ENCODE measurements at places on chromosomes 4 and X.

DNA sequence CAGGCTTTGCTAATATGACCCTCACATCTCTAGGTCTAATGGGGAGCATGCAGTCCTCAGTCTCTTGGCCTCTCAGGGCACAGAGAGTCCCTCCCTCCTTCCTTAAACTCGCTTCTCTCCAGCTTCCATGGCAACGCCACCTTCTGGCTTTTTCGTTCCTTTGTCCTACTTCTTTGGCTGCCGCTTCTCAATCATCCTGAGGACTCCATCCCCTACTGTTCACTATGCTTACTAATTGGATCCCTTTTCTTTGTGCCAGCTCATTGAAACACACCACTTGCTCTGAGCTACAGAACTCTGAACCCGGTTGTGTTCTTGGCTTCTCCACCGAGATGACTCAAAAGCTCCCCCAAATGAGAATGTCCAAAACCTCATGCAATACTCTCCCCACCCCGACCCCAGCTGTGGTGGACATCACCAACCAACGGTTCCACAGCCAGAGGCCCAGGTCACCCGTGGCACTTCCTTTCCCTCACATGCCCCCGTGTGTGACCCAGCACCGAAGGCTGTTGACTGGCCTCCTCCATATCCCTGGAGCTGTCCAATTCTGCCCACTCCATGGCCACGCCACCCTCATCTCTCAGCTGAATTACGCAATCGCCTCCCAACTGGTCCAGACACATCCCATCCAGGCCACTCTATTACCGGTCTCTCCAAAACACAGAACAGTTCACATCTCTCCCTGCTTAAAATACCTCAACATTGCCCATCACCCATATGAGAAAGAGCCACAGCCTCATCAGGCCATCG, 34.7 kb downstream of the CRMP1 start:
- DNase-seq: no peak

- DNase-seq: no peak
These were observed 61.2 kb downstream of the NDNF start for GRCh38 chr4:121011138-121011537.

- DNase-seq: no peak
These were observed 2.3 kb upstream of the HPRT1 start for GRCh38 chrX:134457708-134458107.

DNA sequence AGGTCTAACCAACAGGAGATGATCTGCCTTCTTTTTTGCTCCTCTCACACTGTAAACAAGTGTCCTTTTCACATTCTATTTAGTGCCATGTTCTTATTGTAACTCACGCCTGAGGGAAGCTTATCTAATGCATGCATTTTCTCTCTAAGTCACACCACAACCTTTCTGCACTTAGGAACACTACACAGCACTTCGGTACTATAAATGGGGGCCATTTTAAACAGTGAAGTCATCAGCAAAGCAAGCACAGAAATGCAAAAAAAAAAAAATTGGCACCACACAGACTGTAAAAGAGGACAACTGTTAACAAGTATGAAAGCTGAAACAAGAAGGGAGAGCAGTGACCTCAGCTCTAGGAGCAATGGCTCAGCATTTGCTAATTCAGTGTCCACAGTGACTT, 45.2 kb downstream of the PRSS12 start:
- DNase-seq: no peak

- DNase-seq: no peak
These were observed 8.7 kb upstream of the SHOX start for GRCh38 chrX:621705-622503.

GRCh38 chr4:86586626-86587380, 7.3 kb upstream of the PTPN13 start:
- DNase-seq: no peak

DNA sequence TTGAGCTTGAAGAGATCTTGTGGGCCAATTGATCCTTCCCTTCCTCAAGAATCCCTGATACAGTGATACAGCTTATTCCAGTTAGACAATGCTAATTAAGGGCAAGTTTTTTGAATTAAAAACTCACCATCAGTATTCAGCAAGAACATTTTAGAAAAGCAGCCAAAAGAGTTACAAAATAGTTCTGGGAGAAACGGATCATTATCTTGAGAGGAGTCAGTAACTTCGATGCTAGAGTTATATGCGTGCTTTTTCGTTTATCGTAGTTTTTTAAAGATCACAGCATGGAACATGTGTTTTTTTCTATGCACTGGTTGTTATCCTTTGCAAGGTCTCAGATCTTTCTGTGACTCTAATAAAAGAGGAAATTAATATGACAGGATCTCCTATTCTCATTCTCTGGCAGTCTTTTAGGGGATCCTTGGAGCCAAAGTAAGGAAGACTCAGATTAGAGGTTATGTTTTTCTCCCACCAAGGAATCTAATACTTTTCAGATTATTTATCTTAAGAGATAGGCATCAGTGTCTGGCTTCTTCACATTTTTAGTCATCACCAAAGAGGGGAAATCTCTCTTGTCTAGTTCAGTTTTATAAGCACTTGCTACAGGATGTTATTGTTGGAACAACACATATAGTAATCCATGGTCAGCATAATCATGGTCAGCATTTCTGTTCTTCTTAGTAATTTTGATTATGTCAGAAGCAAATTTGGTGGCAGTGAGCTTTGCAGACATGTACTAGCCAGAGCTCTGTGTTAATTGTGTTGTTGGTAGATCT, 109.7 kb downstream of the PDLIM5 start:
- DNase-seq: peak; percentile 60

DNA sequence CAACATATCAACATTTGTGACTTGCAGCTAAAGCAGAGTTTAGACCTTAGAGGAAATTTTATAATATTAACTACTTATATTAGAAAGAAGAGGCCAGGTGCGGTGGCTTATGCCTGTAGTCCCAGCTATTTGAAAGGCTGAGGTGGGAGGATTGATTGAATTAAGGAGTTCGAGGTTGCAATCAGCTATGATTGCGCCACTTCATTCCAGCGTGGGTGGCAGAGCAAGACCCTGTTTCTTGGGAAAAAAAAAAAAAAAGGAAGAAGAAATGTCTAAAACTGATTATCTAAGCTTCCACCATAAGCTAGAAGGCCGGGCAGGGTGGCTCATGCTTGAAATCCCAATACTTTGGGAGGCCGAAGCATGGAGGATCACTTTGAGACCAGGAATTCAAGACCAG, 42.0 kb upstream of the USP9X start:
- DNase-seq: no peak

DNA sequence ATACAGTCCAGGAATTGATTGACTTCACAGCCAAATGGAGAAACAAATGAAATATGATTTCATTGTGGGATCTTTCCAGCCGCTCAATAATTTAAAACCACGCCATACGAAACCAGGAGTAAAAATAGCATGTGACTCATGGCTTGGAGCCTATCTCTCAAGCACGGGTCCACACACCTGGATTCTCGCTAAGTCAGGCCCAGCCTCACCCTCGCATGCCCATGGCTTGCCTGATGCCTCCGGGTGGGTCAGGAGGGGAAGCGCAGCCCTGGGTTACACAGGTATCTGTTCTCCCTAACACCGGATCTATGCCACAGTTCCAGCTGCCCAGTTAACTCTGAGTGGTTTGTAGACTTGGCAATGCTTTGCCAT, 5.6 kb upstream of the ABLIM2 start:
- DNase-seq: no peak

- no peak for DNase-seq
These were observed 70.1 kb upstream of the LSM6 start for GRCh38 chr4:146105464-146105863.

DNA sequence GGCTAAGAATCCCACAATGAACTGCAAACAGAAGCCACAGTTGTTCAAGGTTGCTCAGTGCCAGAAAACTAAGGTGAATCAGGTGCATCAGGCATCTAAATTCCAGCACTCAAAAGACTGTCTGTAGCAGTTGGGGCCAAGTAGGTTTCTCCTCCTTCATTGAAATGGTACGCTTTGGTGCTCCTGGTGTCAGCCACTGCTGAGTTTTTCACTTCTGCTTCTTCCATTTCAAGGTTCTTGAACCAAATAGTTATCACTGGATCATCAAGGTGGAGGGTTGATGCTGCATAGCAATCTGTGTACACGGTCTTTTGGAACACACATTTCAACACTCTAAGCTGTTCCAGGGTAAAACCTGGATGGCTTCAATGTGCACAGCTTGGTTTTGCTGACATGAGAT, 74.4 kb downstream of the TMA16 start:
- no peak for DNase-seq

DNA sequence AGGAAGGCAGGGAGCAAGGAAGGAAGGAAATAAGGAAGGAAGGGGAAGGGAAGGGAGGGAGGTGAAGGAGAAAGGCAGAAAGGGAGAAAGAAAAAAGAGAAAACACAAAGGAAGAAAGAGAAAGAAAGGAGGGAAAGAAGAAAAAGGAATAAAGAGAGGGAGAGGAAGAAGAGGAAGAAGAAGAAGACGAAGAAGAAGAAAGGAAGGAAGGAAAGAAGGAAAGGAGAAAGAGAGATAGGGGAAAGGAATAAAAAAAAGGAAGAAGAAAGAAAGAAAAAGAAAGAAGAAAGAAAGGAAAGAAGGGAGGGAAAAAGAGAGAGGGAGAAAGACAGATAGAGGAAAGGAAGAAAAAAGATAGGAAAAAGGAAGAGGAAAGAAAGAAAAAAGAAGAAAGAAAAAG, 128.0 kb downstream of the MXRA5 start:
- no peak for DNase-seq

DNA sequence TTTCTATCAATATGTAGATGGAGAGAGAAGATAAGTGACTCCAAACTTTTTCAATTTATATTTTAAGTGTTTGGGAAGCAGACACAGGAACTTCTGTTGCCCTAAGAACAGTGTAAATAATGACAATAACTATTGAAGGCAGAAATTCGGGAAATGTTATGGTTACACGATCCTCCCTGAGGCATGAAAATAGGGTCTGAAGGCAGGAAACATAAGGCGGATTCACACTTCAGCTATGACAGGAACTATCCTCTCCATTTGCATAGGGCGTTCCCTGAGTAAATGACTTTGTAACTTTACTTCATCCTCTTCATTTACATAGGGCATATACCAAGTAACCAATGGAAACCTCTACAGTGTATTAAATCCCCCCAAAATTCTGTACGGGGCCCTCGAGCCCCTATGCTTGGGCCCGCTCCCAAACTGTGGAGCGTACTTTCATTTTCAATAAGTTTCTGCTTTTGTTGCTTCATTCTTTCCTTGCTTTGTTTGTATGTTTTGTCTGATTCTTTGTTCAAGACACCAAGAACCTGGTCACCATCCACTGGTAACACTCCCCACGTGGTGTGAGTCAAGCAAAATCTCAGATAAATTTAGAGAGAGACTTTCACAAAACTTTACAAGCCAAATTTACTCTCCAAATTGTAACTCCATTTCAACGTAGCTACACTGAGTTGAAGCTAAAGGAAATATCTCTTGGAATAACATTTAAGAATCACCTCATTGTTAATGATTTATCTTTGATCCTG, 2504.3 kb downstream of the ARAP2 start:
- no peak for DNase-seq

DNA sequence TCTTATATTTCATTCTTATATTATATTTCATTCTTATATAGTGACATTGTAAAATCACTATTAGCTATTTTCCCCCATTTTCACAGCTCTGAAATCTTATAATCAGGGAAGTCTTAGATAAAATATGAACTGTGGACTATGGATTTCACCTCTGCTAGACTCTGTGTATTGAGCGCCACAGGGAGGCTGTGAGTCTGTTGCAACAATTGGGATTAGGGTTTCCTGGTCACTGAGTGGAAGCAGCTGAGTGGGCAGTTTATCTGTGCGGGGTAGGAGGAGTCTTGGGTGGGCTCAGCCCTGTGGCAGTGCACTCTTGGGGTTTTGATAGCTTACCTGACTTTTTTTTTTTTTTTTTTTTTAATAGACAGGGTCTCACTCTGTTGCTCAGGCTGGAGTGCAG, 249.5 kb downstream of the PTTG2 start:
- no peak for DNase-seq

DNA sequence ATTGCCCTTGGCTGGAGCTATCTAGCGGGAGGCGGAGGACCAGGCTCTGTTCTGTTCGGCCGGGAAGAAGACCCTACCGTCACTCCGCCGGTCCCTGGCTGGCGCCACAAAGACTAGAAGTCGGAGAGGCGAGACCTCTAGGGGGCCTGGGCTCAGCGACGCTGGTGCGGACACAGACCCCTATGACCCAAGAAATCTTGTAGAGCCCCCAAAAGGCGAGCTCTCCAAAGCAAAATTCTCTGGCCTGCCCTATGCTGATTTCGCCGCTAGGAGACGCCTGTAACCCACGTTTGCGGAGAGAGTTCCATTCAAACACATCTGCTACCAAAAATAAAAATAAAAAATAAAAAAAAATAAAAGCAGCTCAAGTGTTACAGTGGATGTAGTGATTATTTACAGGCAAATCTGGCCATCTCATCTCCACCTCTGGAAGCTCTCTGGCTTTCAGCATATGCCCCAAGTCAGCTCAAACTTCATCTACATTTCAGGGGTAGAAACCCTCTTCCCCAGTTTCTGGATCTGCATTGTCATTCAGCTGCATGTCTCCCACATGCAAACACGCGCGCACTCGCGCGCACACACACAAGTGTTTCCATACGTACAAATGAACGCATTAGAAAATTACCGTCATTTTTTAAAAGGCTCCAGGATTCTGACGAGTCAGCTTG, 2.4 kb upstream of the PCDH10 start:
- DNase-seq: peak; percentile 18

- no peak for DNase-seq
These were observed 3.0 kb downstream of the ATP2B3 start for GRCh38 chrX:153520287-153520917.

DNA sequence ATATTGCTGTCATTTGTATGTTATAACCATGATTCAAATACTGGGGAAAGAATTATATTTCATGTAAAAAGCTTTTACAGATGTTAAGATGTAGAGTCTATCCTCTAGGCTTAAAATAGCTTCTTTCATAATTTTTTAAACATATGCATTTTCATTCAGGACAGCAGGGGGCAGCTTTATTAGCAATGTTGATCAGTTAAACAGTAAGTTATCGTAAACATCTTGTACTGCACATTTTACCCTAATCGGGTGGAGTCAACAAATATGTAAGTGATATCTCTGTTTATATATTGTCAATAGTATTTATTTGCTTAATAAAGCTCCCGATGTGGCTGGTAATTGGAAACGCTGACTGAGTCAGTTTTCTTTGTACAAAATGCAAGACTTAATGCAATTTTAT, 142.5 kb upstream of the MED14 start:
- DNase-seq: no peak

- DNase-seq: no peak
These were observed 99.5 kb downstream of the ANK2 start for GRCh38 chr4:113148925-113149324.

GRCh38 chr4:168434993-168435392, 45.3 kb downstream of the DDX60L start:
- DNase-seq: no peak

- no peak for DNase-seq
These were observed 19.7 kb upstream of the BBS12 start for GRCh38 chr4:122712782-122713181.

DNA sequence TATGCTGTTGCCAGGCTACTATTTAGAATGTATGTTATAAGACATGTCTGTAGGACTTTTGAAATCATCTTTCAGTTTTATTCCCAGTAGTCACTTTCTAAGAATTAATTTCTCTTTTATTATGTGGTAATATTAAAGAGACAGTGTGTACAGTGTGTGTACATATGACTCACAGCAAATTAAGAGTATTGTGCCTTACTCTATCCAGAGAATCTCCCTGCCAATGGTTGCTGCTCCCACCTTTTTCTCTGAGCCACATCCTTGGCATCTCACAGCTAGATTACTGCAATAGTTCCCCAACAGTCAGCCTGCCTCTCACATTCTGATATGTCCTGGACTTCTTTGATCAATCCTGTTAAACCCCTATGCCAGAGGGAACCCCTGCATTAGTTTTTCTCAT, 114.5 kb downstream of the ANXA5 start:
- DNase-seq: no peak

- DNase-seq: no peak
These were observed 52.5 kb downstream of the BANK1 start for GRCh38 chr4:101843054-101843453.
